ENCODE measurements at places on chromosomes 4 and X.

- DNase-seq: no peak
Observed at GRCh38 chr4:185249105-185249504, 39.7 kb downstream of the SNX25 start.

DNA sequence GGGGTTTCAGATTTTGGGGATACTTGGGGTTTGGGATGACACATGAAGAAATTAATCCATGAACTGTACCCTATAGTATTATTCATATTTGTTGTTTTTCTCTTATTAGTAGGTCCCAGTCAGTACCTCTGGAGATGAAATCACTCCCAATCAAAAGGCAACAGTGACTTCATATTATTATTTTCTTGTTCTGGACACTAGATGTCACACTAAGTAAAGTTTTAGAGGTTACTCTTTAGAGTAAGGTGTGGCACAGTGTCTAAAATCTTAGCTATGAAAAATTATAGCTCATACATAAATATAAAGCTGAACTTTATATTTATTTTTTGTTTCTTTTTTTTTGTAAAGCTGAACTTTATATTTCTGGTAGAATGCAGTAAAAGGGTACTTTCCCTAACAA, 35.1 kb downstream of the FAM114A1 start:
- peak; percentile 56 for DNase-seq

DNA sequence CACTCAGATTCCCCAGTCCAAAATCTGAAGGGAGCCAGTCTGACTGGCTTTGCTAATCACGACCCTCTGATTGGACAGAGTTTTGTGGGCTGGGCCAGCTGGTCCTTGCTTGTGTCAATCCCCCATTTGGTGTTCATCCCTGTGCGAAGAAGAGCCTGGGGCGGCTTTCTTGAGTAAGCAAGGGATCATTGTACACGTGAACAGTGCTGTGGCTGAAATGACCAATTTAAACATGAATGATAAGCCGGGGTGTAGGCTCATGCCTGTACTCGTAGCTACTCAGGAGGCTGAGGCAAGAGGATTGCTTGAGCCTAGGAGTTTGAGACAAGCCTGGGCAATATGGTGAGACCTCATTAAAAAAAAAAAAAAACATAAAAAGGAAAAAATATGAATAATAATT, 379.1 kb downstream of the RAPGEF2 start:
- DNase-seq: no peak

DNA sequence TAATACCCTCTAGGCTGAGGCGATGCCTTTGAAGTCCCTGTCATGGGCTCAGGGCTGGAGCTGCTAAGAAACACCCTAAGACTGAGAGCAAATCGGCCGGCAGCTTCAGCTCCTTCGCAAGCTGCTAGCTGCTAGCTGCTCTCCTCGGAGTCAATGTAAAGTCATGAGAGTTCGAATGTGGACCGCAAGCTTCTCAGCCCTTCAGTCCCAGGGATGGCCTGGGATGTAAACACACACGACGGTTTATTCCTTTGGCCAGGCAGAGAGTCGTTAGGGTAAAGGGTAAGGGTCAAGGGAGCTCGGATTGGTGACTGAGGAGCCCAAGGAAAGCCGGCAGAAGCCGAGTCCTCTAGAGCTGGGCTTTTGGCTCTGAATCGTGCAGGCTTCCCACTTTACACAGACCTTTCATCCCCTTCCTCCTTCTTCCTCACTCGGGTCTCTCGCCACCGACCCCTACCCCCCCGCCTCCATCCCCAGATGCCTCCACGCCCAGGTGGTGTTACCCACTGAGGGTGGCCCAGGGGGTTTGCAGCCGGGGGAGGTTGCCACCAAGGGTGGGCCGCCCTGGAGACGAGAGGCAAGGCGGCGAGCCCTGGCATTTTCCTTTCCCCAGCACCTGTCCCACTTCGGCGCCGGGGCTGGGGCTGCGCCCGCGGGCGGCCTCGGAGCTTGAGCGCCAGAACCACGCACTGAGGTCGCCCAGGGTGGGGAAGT, 3.1 kb upstream of the BCORL1 start:
- DNase-seq: no peak

DNA sequence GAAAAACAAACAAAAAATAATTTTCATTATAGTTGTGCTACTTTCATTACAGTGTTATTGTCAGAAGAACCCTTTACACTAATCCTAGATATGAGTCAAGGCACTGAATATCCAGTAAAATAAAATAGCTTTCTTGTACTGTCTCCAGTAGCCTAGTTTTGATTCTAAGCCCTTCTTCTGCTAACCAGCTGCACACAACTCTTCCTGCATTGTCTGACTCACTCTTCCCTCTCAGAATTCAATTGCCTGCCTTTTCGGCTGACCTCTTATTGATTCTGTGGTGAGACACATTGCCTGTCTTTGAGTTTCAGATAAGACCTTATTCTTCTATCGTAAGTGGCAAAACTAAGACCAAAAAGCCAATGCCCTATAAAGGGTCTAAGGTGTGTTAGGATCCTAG, 26.7 kb upstream of the PCDH18 start:
- DNase-seq: no peak

DNA sequence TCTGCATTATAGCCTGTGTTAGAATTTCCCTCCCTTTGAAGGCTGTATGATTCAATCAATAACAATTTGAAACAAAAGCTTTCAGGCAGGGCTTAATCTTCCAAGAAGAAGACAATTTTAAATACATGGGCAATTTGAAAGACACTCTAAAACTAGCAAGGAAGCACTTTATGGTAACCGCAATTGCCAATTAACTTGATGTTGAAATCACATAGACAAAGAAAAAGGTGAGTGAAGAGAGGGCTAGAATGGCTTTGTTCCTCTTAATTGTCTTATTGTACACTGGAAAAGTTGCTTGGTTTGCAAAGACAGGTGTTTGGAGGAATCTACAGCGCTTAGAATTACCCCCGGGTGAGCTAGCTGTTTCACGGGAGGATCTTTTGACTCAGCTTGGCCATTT, 74.4 kb upstream of the PRKX start:
- DNase-seq: no peak

- DNase-seq: no peak
Observed at GRCh38 chr4:176584031-176584606, 208.6 kb downstream of the VEGFC start.

DNA sequence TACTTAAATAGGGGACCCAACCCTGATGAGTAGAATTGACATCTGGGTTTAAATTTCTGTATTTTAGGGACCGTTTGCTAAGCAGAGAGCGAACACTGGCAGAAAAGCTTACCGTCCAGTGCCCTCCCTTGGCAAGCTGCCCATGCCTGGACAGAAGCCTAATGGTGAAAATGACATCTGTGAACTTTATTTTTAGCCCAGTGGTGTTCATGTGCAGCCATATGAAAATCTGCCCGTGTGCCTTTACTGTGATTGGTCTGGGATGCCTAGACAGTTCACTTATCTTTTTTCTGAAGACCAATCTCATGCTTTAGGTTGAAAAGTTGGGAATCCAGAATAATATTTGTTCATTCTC, 1.1 kb downstream of the STBD1 start:
- no peak for DNase-seq

DNA sequence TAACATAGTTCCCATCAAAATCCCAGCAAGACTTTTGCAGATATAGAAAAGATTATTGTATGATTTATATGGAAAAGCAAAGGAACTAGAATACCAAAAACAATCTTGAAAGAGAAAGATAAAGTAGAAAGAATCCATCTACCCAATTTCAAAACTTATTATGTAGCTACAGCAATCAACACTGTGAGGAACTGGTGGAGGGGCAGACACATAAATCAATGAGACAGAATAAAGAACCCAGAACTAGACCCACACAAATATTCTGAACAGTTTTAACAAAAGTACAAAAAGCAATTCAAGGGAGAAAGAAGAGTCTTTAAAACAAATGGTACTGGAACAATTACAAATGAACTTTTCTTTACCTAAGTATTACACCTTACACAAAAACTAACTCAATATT, 67.0 kb downstream of the LRBA start:
- no peak for DNase-seq

DNA sequence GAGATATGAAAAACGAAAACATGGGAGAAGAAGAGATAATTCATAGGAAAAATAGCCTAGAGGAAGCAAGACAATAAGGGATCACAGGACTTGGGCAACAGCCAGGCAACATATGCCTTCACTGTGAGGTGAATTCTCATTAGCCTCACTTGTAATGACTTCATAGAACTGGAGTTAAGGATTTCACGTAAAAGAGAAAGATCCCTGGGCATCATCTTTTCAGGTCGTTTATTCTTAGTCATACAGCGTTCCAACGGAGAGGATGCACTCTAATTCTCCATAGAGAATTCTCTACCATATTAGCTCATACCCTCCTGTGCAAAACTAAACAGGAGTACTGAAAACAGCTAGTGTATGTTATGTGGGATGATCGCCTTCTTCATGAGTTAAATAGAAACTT, 1.4 kb downstream of the PRKG2 start:
- DNase-seq: no peak

GRCh38 chr4:16819652-16820051, 78.8 kb downstream of the LDB2 start:
- DNase-seq: no peak

- DNase-seq: no peak
Observed at GRCh38 chrX:9635368-9635767, 130.3 kb downstream of the GPR143 start.

- DNase-seq: no peak
Observed at GRCh38 chrX:619451-619811, 11.2 kb upstream of the SHOX start.

DNA sequence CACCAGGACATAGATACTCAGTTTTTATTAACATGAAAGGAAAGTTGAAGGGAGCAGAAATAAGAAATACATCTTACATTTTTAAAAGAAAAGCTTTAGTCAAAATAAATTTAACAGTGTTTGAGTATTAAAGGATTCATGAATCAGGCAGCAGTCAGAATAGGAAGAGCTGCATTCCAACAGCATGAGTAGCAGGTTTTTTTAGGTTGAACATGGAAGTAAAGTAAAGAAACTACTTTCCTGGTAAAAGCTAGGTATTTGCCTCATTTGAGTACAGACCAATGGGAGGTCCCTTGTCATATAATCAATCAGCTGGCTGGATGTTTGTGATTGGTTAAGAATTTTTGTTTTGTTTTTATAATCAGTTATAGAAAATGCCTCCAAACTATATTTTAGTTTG, 645.9 kb upstream of the INTU start:
- DNase-seq: no peak

- DNase-seq: no peak
Observed at GRCh38 chrX:51825436-51825835, 68.0 kb upstream of the MAGED1 start.

DNA sequence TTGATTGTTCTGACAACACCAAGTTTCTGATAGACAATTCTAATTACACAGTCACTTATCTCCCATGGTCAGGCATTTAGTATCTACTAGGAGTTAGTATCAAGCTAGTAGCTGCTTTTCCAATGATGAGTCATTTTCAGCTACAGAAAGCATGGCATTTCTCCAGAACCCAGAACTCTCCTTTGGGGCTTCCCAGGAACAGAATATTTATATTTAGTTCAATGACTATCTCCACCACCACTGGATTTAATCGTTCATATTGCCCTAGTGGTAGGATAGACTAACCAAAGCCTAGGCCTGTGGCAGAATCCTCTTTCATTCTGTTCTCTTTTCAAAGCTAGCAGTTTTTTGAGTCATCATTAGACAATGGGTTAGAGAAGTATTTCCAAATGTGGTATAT, 569.4 kb downstream of the GABRG1 start:
- DNase-seq: no peak

- no peak for DNase-seq
Observed at GRCh38 chr4:162234595-162234994, 70.8 kb upstream of the FSTL5 start.

DNA sequence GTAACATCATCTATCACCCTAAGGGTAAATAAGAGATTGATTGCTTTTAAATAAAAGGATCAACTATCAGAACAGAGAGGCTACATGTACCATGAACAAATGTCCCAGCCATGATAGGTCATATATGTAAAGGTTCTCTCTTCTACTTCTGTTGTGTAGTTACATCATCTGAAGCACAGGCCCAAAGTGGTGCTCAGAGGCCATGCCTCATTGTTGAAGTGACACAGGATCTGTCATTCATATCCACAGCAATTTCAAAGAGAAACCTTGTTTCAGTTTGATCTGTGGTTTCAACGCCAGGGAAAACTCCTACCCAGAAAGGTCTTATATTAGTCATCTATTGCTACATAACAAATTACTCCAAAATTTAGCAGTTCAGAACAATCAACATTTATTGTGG, 269.2 kb upstream of the MAOA start:
- no peak for DNase-seq

GRCh38 chr4:128819082-128819742, 9.7 kb downstream of the JADE1 start:
- no peak for DNase-seq

- no peak for DNase-seq
Observed at GRCh38 chr4:41964401-41964800, 17.2 kb upstream of the DCAF4L1 start.

DNA sequence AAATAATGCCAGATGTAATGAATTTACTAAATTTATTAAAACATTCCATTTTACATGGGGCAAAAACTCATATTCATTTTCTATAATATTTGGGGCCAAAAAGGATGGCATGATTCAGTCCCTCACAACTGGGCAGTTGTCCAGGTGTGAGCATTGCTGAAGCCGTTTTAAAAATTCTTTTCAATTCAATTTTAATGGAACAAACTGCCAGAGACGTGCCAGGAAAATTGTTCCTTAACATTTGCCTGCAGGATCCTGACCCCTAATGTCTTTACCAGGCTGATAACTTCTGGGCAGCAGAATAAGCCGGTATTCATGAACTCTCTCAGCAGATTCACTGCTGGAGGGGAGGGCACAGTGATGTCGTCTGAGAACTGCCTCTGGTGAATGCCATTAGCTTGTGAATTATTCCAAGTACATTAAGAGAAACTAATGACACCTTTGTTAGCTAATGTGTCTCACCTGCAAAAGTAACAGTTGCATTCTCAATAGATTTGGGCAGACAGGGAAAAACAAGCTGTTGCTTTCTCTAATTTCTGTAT, 1445.1 kb upstream of the TENM3 start:
- DNase-seq: no peak

GRCh38 chr4:24054910-24055309, 165.1 kb upstream of the PPARGC1A start:
- no peak for DNase-seq

- peak; percentile 66 for DNase-seq
Observed at GRCh38 chr4:86961605-86962295, 26.9 kb downstream of the AFF1 start.

- no peak for DNase-seq
Observed at GRCh38 chrX:34560180-34560579, 96.9 kb downstream of the TMEM47 start.
